PC-3 (cell line): ENCODE measurements at places on chromosomes 7 and 10. TPM values are rescaled to one million over a fixed set of nuclear protein-coding genes. Genes with fewer than 3 reads are reported as not detected.

- no peak for DNase-seq
- H3K27me3 ChIP-seq, result no peaks in the 10 kb centered on the region
- H3K36me3 ChIP-seq, result peaks cover 53% of the 10 kb centered on the region
Measured at GRCh38 chr7:98970805-98971204, 92.5 kb downstream of the TRRAP start.

- no peak overlapping the region for H3K27ac ChIP-seq
- no peaks in the 10 kb centered on the region for H3K4me1 ChIP-seq
- H3K27me3 ChIP-seq, result no peaks in the 10 kb centered on the region
- no peak overlapping the region for H3K4me3 ChIP-seq
- DNase-seq, result no peak
Measured at GRCh38 chr10:115941361-115941771, 331.6 kb downstream of the GFRA1 start.

- H3K36me3 ChIP-seq, result no peaks in the 10 kb centered on the region
- no peak overlapping the region for H3K4me3 ChIP-seq
- H3K27ac ChIP-seq, result no peak overlapping the region
- no peak for DNase-seq
- H3K27me3 ChIP-seq, result no peaks in the 10 kb centered on the region
- no peaks in the 10 kb centered on the region for H3K4me1 ChIP-seq
Measured at GRCh38 chr10:124708246-124708779, 35.9 kb downstream of the FAM53B start.

GRCh38 chr7:139104091-139104450 is 5.4 kb downstream of the ZC3HAV1 start:
- no peaks in the 10 kb centered on the region for H3K27me3 ChIP-seq
- no peak overlapping the region for H3K27ac ChIP-seq
- no peaks in the 10 kb centered on the region for H3K36me3 ChIP-seq
- no peak overlapping the region for H3K4me3 ChIP-seq

DNA sequence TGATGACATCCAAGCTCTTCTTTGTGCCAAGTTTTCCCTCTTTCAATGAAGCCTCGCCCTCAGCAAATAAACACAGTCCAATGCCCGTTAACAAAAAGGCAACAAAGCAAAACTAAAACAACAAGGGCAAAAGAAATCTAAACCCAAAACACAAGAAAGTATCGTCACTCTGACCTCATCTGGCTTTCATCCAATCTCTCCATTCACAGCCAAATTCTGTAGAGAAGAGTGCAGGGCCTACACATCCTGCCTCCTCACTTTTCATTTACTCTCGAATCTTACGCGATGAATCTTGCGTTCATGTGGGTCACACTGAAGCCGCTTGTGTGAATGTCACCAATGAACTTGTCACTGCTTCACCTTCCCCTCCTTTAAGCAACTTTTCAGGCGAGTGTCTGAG is 15.9 kb upstream of the AKR1E2 start:
- no peak for DNase-seq
- H3K27ac ChIP-seq, result 0 out of 2 replicates have a peak overlapping the region, but pooled peaks have one; percentile 7
- no peaks in the 10 kb centered on the region for H3K27me3 ChIP-seq
- peaks cover 21% of the 10 kb centered on the region for H3K4me1 ChIP-seq

GRCh38 chr7:66099551-66100407 is 14.9 kb upstream of the CRCP start:
- no peaks in the 10 kb centered on the region for H3K36me3 ChIP-seq
- H3K27me3 ChIP-seq, result no peaks in the 10 kb centered on the region
- H3K27ac ChIP-seq, result peak overlapping the region; percentile 78
- H3K4me3 ChIP-seq, result peak overlapping the region; percentile 66
- H3K4me1 ChIP-seq, result no peaks in the 10 kb centered on the region; the same call in 1 of the 2 replicates
- DNase-seq, result peak; percentile 89

DNA sequence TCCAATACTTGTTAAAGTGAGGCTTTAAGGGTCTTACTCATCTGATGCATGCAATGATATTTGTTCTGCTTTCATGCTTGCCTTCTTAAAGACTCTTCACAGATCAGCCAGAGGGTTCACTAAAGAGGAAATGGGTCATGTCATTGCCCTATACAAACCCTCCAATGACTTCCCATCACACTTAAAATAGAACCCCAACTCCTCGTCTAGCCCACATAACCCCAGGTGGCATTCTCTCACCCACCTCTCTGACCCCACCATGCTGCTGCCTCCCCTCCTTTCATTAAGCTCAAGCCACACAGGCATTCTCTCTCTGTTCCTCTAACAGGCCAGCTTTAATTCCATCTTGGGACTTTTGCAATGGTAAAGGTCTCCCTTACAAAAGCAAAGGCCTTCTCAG is 253.6 kb downstream of the GRID1 start:
- H3K27me3 ChIP-seq, result no peaks in the 10 kb centered on the region
- H3K36me3 ChIP-seq, result no peaks in the 10 kb centered on the region
- no peak for DNase-seq
- no peak overlapping the region for H3K4me3 ChIP-seq

FEZF1 gene
- not detected in 2 replicates for total RNA-seq

RRP12 gene
- total RNA-seq, result 34.4 and 44.2 TPM in 2 replicates

CLRN3 gene
- not detected in 2 replicates for total RNA-seq

PNLIP gene
- not detected in 2 replicates for total RNA-seq
